GM12892 (cell line): ENCODE measurements at places on chromosomes 6 and 20.

GRCh38 chr6:15752820-15753219 lies 90.0 kb upstream of the DTNBP1 start:
- no peak for DNase-seq

DNA sequence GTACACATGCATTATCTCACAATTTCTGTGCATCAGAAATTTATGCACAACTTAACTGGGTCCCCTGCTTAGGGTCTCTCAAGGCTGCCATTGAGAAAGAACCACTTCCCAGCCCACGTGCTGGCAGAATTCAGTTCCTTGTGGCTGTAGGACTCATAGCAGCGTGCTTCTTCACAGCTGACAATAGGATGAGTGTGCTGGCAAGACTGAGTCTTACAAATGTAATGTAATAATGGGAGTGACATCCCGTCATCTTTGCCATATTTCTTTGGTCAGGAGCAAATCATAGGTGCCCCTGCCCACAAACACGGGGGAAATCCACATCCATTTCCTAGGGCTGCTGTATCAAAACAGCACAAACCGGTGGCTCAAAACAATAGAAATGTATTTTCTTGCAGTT lies 77.4 kb downstream of the FIG4 start:
- DNase-seq = no peak

- DNase-seq = no peak
Observed at GRCh38 chr6:167078745-167079144, 44.2 kb upstream of the CCR6 start.

- no peak for DNase-seq
Observed at GRCh38 chr6:153051801-153052200, 49.3 kb upstream of the MTRF1L start.
